NCI-H2107 (cell line): ENCODE measurements at places on chromosomes 13 and 19.

DNA sequence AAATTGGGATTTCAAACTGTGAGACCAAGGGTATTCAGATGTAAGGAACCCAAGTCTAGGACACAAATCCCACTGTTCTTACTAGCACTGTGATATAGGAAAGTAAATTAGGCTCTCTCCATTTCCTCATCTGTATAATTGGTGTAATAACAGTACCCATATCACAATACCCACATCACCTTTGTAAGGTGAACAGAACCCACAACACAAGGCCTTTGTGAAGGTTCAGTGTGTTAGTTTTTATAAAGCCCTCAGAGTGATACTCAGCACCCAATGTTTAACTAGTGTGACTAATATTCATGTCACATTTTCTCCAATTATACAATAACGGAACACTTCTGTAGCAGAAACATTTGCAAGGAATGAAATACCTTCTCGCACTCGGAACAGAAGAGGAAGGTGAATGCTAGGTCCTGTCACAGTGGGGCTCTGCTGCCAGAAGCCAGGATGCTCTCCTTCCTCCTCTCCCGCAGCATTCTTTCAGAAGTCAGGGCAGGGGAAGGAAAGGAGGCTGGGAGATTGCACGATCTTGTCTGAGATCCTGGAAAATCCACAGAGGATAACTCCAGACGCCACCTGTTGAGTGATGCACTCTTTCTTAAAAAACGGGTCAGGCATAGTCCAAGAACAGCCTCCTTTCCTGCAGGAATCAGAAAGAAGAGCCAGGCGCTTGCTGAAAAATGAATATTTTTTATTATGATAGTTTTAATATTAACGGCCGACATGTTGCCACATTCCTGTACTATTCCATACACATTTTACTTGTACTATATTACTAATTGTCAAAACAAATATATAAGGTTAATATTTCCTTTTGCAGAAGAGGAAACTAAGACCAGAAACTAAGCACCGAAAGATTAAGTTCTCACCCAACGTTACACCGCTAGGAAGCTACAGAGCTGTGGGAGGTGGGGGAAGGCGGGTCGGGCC, 762 bp downstream of the ZNF45 start:
- DNase-seq: no peak

DNA sequence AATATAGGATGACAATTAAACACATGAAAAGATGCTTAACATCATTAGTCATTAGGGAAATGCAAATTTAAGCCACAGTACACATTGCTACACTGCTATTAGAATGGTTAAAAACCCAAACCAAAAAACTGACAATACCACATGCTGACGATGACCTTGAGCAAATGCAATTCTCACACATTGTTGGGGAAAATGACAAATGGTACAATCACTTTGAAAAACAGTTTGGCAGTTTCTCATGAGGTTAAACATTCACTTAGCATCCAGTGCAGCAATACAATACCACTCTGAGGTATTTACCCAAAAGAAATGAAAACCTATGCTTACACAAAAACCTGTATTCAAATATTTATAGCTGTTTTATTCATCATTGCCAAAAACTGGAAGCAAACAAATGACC, 11.3 kb downstream of the FLT3 start:
- DNase-seq: no peak

DNA sequence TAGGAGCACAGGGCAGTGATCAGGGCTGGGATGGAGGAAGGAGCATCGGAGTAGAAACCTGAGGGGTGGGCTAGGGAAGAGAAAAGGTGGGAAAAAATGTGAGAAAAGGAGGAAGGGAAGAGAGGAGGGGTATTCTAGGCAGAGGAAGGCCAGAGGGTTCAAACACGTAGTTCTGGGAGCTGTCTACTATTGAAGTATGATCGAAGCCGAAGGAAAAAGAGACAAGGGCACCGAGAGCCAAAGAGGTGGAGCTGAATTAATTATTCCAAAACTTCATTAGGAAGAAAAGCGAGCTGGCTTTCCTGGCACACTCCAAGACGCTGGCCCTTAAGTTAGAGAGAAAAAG, 7.8 kb downstream of the DLL3 start:
- no peak for DNase-seq

DNA sequence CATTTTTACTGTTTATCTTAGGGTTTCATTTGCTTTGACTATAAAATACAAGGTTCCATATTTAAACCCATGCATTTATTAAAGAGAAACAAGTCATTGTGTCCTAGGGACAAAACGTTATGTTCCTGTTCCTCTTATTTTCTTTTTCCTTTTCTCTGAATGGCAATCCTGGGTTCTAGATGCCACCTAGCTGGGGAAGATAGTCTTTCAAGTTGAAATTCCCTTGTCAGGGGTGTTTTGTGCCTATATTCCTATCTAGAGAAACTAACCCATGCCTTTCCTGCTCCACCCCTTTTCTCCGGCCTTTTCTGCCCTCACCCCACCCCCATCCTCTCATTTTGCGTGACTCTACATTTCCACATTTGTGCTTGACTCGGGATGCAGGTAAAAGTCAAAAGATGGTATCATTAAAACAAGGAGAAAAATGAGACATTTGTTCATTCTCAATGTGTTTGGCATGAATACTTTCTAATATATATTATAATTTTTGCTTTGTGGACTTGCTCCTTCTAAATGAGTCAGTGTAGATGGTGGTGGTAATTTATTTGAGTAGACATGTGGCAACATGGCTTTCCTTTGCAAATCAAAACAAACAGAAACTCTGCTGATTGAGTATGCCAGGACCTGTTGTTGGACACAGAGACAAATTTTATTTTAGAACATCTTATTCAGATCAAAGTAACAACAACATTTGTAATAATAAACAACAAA, 26.8 kb upstream of the STARD13 start:
- DNase-seq: no peak

DNA sequence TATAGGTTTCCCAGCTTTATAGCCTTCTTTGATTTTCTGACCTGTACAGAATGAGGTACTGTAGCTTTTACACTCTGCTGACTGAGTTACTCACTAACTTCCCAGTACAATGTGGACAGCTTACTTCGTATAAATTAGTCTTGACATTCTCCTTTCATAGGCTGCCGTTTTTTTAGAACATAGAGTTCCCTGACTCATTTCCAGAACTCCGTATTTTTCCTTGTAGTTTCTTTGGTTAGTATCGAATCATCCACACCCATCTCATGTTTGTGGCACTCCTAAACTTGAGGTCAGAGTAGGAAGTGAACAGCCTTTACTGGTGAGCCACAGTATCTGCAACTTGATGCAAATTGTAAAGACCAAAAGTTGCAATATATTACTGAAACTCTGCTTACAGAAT, 303.9 kb downstream of the SLITRK5 start:
- no peak for DNase-seq

- DNase-seq: no peak
These were observed 14.0 kb downstream of the ACER1 start for GRCh38 chr19:6319376-6319775.

DNA sequence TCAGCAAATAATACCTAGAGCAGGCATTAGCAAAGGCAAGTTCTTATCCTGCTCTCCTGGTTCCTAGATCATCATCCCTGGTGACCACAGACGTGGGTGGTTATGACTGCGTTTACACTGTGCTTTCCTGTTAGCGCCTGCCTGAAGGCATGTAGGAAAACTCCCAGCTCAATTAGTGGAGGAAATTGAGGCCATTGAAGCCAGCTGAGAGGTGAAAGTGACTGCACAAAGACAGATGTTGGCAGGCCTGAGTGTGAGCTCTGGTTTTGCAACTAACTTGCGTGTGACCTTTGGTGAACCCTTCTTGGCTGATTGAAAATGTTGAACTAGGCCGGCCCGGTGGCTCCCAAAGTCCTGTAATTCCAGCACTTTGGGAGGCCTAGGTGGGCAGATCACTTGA, 17.5 kb upstream of the NWD1 start:
- no peak for DNase-seq

DNA sequence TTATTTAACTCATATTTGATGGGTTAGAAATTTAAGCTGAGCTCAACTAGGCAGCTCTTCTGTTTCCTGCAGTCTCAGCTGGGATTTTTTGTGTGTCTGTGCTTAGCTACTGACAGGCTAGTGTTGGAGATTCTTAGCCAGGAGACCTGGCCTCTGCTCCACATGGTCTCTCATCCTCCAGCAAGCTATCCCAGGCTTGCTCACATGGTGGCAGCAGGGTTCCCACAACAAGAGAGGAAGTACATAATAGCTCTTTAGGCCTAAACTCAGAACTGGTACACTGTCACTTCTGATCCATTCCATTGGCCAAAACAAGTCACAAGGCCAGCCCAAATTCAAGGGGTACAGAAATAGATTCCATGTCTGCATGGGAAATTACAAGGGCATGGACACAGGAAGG, 406.2 kb downstream of the SUCLA2 start:
- no peak for DNase-seq

DNA sequence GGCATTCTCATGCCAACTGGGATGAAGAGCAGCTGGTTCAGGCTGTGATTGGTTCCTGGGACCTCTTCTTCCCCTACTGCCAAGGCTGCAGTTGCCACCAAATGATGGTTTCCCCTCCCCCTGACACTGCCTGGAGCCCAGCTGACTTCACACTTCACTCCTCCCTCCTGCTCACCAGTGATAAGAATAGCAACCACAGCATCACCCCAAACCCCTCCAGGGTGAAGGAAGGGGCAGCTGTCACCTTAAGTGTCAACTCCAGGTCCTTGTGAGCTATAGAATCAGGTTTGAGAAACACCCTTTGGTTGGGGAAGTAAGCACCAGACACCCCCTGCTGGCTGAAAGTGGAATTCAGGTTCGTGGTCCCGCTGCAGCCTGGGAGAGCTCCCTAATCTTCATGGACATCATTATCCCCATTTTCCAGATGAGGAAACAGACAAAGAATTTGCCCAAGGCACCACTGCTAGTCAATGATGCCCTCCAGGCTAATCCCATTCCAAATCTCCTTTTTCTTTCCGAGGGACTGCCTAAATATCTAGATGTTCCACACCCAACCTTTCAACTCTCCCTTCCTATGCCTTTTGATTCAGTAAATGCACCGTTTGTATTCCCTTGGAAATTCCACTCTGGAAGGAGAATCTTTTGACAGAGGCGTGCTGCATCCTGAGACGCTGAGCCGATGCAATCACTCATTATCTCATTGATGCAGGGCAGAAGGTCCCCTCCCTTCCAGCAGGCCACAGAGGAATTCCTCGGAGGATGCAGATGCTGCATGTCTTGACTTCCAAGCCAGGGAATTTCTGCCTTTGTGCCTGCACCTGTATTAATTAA, 50.6 kb upstream of the UQCRFS1 start:
- DNase-seq: no peak

- peak; percentile 48 for DNase-seq
These were observed 12.1 kb upstream of the PEX11G start for GRCh38 chr19:7500811-7501450.
